ENCODE measurements at places on chromosomes 6 and 20. TPM values are rescaled to one million over a fixed set of nuclear protein-coding genes. Genes with fewer than 3 reads are reported as not detected.
A peak's percentile ranks its signal among the peaks of the same experiment; 100 is the strongest.

Gene GPR6
- not detected for total RNA-seq

- DNase-seq, result no peak
Observed at GRCh38 chr6:137631323-137631722, 137.1 kb upstream of the OLIG3 start.

- no peak for DNase-seq
Observed at GRCh38 chr20:25083141-25083772, 1.3 kb upstream of the VSX1 start.

Gene RBBP8NL
- 4.0 TPM for total RNA-seq

GRCh38 chr20:50992336-50992732 is 30.6 kb downstream of the KCNG1 start:
- peak; percentile 67 for DNase-seq

- DNase-seq, result peak; percentile 27
Observed at GRCh38 chr20:61770113-61770585, 295.5 kb downstream of the TAF4 start.

Gene RPS6KA2
- total RNA-seq, result 56.4 TPM
